Activated naive CD4-positive, alpha-beta T cell (primary cell): ENCODE measurements at places on chromosomes 11 and 22.

DNA sequence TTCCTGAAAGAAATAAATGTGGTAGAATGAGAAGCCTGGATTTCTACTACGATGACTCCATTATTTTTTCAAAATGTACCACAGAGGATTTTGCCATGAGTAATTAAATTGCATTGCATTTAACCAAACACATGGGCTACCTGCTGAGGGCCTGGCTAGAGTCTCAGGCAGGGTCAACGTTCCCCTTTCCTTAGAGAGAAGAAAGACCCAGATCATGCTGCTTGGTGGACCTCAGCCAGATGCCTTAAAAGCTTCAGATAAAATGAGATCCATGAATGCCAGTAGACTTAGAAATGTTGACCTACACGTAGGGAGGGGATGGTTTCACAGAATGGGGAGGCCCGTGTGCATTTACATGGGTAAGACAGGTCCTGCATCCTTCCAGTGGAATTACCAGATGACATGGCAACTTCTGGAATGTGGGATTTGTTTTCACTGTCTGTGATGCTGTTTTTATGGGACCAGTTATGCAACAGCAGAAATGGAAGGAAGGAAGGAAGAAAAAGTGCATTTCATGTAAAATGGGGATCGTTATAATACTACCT is 1069.4 kb downstream of the NTM start:
- DNase-seq: no peak

DNA sequence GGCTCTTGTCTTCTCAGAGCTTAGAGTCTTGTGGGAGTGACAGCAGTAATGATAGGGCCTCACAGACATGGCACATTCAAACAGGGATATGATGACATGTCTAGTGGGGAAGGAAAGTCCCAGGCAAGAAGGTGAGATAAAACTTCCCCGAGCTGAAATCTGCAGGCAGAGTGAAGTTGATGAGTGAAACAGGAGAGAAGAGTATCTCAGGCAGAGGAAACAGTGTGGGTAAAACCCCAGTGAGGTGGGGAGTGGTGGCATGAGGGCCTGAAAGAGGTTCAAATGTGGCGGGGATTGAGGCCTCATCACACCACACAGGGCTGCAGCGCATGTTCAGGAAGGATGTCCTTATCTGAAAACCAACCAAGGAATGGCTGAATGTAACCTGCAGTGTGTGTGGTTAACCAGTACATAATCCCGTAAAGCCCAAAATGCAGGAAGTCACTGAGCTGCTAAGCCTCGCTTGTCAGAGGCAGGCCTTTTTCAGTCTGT is 153.8 kb upstream of the E2F8 start:
- DNase-seq: no peak

GRCh38 chr22:24582056-24582814 is 10.6 kb downstream of the LRRC75B start:
- no peak for DNase-seq

DNA sequence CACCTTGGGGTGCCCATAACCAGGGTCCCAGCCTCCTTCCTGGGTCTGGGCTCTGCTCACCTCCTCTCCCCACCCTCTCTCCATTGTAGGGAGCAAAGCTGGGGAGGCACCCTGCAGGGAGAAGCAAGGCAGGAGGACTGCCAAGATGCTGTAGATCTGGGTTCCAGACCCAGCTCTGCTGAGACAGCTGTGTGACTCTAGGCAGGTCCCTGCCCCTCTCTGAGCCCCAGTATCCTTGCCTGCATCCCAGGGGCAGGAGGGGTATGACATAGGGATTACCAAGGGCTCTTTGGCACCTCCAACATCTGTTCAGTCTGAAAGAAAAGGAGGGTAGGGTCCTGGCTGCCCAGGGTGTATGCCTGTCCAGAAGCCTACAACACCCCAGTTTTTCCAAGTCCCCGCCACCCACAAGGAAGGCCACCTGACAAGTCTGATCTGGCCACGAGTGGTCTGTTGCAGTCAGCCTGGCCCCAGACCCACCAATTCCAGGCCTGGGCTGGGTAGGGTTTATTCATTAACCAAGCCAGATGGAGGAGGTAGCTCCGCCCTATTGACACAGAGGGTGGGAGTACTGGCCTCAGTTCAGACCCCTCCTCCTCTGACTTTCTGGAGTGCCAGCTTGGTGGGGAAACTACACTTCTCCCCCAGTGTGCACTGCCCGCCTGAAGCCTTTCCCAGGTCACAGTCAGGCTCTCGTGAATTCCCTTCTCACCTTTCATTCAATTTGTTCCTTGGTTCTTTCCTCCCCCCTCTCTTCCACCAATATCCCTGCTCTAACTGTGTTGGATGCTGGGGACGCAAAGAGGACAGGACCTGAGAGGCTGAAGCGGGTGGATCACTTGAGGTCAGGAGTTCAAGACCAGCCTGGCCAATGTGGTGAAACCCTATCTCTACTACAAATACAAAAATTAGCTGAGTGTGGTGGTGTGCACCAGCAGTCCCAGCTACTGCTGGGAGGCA is 15.0 kb downstream of the STARD10 start:
- DNase-seq: no peak

- no peak for DNase-seq
These were observed 20.8 kb downstream of the MS4A4E start for GRCh38 chr11:60222141-60222540.

GRCh38 chr22:44573451-44573850 is 75.4 kb upstream of the RTL6 start:
- DNase-seq: no peak

GRCh38 chr22:49903322-49904039 is 14.8 kb downstream of the ALG12 start:
- DNase-seq: no peak

GRCh38 chr22:48902001-48902869 is 925.4 kb downstream of the BRD1 start:
- DNase-seq: no peak
